Uterus (tissue), 4 donors: ENCODE measurements at places on chromosomes 1 and 21. TPM values are rescaled to one million over a fixed set of nuclear protein-coding genes. Genes with fewer than 3 reads are reported as not detected.

- H3K4me3 ChIP-seq = peak overlapping the region; percentile 92
- peak overlapping the region; percentile 84 for H3K27ac ChIP-seq
- H3K36me3 ChIP-seq = no peaks in the 10 kb centered on the region
- DNase-seq = no peak
Observed at GRCh38 chr1:232951180-232951579, 769 bp downstream of the NTPCR start.

GRCh38 chr1:214363386-214363785 lies 82.4 kb downstream of the SMYD2 start:
- no peak for DNase-seq
- H3K4me3 ChIP-seq = no peak overlapping the region
- no peaks in the 10 kb centered on the region for H3K4me1 ChIP-seq
- H3K27ac ChIP-seq = no peak overlapping the region
- no peaks in the 10 kb centered on the region for H3K27me3 ChIP-seq

GRCh38 chr1:111581166-111581565 lies 38.4 kb upstream of the RAP1A start:
- H3K4me3 ChIP-seq = no peak overlapping the region
- no peak overlapping the region for H3K27ac ChIP-seq
- no peaks in the 10 kb centered on the region for H3K27me3 ChIP-seq
- H3K36me3 ChIP-seq = no peaks in the 10 kb centered on the region
- H3K4me1 ChIP-seq = peaks cover 6% of the 10 kb centered on the region
- DNase-seq = no peak

Gene LAMTOR2
- total RNA-seq = 22.9 TPM

Gene HSD3B2
- total RNA-seq = not detected

DNA sequence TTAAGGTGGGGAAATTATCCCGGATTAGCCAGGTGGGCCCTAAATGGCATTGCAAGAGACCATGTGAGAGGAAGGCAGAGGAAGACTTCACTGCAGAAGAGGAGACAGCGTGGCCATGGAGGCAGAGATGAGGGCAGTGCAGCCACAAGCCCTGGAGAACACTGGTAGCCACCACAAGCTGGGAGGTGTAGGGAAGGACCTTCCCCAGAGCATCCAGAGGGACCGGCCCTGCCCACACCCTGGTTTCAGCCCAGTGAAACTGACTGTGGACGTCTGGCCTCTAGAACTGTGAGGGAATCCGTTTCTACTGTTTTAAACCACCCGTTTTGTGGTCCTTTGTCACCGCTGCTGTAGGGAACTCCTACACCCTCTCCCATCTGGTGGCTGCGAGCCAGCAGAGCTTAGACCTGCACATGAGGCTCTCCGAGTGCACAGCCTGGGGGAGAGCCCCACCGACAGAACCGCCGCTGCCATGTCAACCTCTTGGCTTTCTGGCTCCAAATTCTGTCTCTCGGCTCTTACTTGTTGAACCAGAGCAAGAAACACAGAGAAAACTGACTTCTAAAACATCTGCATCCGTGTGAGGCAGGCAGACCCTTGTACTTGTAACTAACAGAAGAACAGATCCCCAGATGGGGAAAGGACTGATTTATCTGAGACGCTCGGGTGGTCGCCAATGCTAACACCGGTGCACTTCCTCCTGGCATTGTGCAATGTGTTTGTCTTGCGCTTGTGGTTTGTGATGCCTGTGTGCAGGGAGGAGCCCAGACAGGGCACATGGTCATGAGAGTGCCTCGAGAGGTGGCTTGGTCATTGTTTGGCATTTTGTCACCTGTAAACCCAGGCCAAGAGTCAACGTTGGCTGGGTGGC lies 90.8 kb upstream of the TMPRSS2 start:
- no peak overlapping the region for H3K27ac ChIP-seq
- no peak for DNase-seq
- no peak overlapping the region for H3K4me3 ChIP-seq
- H3K27me3 ChIP-seq = no peaks in the 10 kb centered on the region
- H3K4me1 ChIP-seq = no peaks in the 10 kb centered on the region

DNA sequence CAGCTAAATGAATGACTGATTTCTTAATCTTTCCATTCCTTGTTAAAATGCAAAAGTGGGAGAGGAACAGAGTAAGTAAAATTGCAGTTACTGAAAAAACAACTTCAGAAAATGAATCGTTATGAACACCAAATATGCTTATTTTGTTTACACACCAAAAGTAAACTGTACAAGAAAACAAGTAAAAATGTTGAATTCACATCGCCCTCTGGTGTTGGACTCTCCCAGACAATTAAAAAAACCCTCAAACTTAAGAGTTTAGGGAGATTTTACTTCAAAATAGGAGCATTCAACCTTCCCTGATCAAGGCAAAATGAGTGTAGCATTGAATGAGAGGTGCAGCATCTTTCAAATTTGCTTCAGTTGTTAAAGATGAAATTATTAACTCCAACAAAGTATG lies 19.4 kb upstream of the ESRRG start:
- H3K27me3 ChIP-seq = no peaks in the 10 kb centered on the region
- H3K4me1 ChIP-seq = no peaks in the 10 kb centered on the region
- DNase-seq = no peak
- no peak overlapping the region for H3K27ac ChIP-seq
- H3K4me3 ChIP-seq = no peak overlapping the region

Gene LDLRAD1
- not detected for total RNA-seq

Gene ATP1A2
- 36.8 TPM for total RNA-seq

DNA sequence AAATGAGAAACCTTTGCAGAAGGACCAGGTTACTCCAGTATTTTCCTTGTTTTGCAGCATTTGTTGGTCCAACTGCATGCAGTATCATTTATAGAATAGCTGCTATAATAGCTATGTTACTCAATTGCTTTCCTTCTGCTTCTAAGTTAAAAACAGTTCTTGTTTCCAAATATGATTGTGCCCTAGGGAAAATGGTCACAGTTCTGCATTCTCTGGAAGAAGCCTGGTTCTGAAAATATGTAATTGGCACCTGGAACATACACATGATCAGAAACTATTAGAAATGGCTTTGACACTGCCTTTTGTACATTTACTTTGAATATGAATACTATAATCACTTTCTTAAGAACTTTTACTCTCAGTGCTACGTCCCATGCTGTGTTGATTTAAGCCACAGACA lies 33.6 kb downstream of the HENMT1 start:
- no peak for DNase-seq
- no peaks in the 10 kb centered on the region for H3K4me1 ChIP-seq

DNA sequence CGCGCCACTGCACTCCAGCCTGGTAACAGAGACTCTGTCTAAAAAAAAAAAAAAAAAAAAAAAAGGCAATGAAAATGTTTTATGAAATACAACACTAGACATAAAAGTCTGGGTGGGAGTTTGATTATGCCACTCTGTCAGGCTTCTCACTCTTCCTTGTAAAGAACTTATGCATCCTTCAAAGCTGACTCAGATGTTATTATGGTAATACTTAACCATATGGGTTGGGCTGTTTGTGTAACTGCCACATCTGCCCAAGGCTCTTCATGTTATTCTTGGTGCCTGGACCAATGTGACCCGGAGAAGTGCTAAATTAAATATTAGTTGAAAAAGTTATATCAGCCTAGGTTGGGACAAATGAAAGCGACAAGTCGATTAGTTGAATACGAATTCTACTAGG lies 23.8 kb downstream of the FAM89A start:
- H3K36me3 ChIP-seq = no peaks in the 10 kb centered on the region
- no peak for DNase-seq
- H3K4me1 ChIP-seq = no peaks in the 10 kb centered on the region
- H3K27me3 ChIP-seq = no peaks in the 10 kb centered on the region

GRCh38 chr1:151485685-151486255 lies 25.4 kb upstream of the CGN start:
- no peak overlapping the region for H3K27ac ChIP-seq
- H3K36me3 ChIP-seq = no peaks in the 10 kb centered on the region
- H3K27me3 ChIP-seq = no peaks in the 10 kb centered on the region
- DNase-seq = no peak

DNA sequence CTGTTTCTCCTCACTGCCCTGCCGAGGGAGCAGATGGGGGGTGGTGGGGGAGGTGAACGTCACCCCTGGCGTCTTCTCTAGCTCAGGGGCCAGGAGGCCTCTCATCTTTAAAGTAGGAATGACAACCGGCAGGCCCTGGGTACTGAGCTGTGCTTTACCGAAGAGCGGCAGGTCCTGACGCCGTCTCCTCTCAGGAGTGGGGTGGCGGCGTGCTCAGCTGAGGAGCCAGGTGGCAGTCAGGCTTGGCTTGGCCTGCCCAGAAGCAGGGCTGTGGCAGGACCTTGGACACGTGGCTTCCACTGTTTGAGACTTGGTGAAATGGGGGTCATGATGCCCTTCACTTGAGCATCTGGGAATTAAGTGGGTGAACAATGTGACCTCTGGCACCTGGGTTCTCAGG lies 3.1 kb downstream of the RER1 start:
- H3K27ac ChIP-seq = no peak overlapping the region
- H3K36me3 ChIP-seq = no peaks in the 10 kb centered on the region
- DNase-seq = no peak
- peaks cover 7% of the 10 kb centered on the region for H3K4me1 ChIP-seq
- H3K27me3 ChIP-seq = no peaks in the 10 kb centered on the region

GRCh38 chr21:14889080-14889810 lies 175.6 kb downstream of the NRIP1 start:
- H3K4me3 ChIP-seq = no peak overlapping the region
- H3K27ac ChIP-seq = no peak overlapping the region
- no peaks in the 10 kb centered on the region for H3K4me1 ChIP-seq
- DNase-seq = no peak
- no peaks in the 10 kb centered on the region for H3K36me3 ChIP-seq
- H3K27me3 ChIP-seq = no peaks in the 10 kb centered on the region

GRCh38 chr1:93111065-93111464 lies 32.0 kb downstream of the MTF2 start:
- no peak overlapping the region for H3K4me3 ChIP-seq
- DNase-seq = no peak
- H3K36me3 ChIP-seq = no peaks in the 10 kb centered on the region
- H3K27ac ChIP-seq = no peak overlapping the region
- H3K4me1 ChIP-seq = no peaks in the 10 kb centered on the region
- H3K27me3 ChIP-seq = no peaks in the 10 kb centered on the region

GRCh38 chr1:116674751-116675150 lies 7.2 kb upstream of the IGSF3 start:
- no peaks in the 10 kb centered on the region for H3K4me1 ChIP-seq
- H3K27ac ChIP-seq = no peak overlapping the region
- H3K36me3 ChIP-seq = no peaks in the 10 kb centered on the region
- DNase-seq = no peak
- no peak overlapping the region for H3K4me3 ChIP-seq

DNA sequence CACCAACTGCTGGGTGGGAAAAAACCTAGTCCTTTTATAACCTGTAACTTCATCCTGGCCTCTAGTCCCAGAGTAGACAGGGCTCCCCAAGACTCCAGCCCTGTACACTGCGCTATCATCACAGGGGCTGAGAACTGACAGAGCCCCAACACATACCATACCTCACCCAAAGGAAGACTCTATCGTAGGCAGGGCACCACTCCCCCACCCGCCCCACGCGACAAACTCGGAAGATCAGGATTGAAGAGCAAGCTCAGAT lies 15.8 kb downstream of the INPP5B start:
- no peaks in the 10 kb centered on the region for H3K36me3 ChIP-seq
- DNase-seq = no peak
- H3K4me3 ChIP-seq = peak overlapping the region; percentile 67
- no peaks in the 10 kb centered on the region for H3K4me1 ChIP-seq

Gene S100A9
- 38.2 TPM for total RNA-seq

DNA sequence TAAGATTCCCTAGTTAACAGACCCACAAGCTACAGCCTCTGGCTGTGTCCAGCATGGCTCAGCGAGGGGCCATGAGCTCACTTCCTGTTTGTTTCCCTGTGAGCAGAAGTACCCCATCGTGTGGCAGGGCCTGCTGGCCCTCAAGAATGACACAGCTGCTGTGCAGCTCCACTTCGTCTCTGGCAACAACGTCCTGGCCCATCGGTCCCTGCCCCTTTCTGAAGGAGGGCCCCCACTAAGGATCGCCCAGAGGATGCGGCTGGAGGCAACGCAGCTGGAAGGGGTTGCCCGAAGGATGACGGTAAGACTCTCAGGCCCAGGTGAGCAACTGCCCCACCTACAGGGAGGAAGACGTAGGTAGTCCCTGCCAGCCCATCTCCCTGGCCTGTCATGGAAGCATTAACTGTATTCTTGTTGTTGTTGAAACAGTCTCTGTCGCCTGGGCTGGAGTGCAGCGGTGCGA lies 38.2 kb downstream of the ZBTB17 start:
- H3K4me1 ChIP-seq = no peaks in the 10 kb centered on the region
- no peaks in the 10 kb centered on the region for H3K36me3 ChIP-seq
- H3K27me3 ChIP-seq = no peaks in the 10 kb centered on the region
- no peak overlapping the region for H3K27ac ChIP-seq
- no peak for DNase-seq

Gene LCE2B
- not detected for total RNA-seq

DNA sequence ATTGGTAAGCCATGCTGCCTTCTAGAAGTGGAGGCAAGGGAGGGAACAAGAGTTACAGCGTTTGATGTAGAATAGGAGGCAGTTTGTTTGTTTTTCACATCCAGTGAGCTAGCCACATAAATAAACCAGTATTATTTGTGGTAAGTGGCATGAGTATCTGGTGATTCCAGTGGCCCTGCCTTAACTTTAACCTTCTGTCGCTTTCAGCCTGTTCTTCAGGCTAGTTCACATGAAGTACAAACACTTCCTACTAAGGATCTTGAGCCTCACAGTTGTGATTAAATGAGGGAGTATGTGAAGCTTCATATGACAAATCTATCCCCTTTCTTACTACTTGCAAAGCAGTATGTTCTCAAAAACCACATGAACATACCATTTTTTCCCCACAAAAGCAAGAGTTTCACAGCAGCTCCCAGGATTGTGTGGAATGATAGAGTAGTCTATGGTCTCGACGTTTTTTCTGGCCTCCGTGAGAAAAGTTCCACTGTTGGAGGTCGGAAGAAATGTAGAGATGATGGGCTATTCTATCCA lies 59.5 kb downstream of the PHACTR4 start:
- no peak overlapping the region for H3K27ac ChIP-seq
- no peak for DNase-seq
- H3K27me3 ChIP-seq = no peaks in the 10 kb centered on the region

GRCh38 chr1:52102336-52103013 lies 39.4 kb upstream of the ZFYVE9 start:
- H3K27ac ChIP-seq = no peak overlapping the region
- H3K36me3 ChIP-seq = no peaks in the 10 kb centered on the region
- DNase-seq = no peak
- no peak overlapping the region for H3K4me3 ChIP-seq
- H3K4me1 ChIP-seq = no peaks in the 10 kb centered on the region
- H3K27me3 ChIP-seq = no peaks in the 10 kb centered on the region

GRCh38 chr1:54777011-54777410 lies 12.7 kb upstream of the PARS2 start:
- H3K27ac ChIP-seq = no peak overlapping the region
- no peaks in the 10 kb centered on the region for H3K36me3 ChIP-seq
- no peaks in the 10 kb centered on the region for H3K27me3 ChIP-seq
- no peaks in the 10 kb centered on the region for H3K4me1 ChIP-seq
- H3K4me3 ChIP-seq = no peak overlapping the region
- DNase-seq = no peak

- H3K4me3 ChIP-seq = no peak overlapping the region
- DNase-seq = no peak
- no peak overlapping the region for H3K27ac ChIP-seq
- no peaks in the 10 kb centered on the region for H3K4me1 ChIP-seq
- H3K36me3 ChIP-seq = no peaks in the 10 kb centered on the region
- H3K27me3 ChIP-seq = no peaks in the 10 kb centered on the region
Observed at GRCh38 chr1:1567152-1567875, 7.3 kb downstream of the SSU72 start.
